ENCODE measurements at places on chromosomes 7 and 10. TPM values are rescaled to one million over a fixed set of nuclear protein-coding genes. Genes with fewer than 3 reads are reported as not detected.
A peak's percentile ranks its signal among the peaks of the same experiment; 100 is the strongest.

DNA sequence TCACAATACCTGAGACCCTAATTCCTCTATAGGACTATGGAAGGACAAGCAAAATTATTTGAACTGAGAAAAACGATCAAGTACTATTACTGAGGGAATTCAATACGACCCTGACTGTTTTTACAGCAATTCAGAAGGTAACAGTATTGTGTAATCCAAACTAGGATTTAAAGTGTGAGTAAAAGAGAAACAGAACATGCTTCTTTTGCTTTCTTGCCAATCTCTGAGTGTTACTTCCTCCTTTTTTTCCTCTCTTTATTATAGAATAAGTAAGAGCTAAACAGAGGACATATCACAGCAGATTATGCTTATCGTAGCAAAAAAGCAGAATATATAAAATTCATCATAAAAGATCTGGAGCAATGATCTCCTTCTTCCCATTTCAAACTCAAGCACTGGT lies 292.1 kb downstream of the THSD7A start:
- no peak for DNase-seq

DNA sequence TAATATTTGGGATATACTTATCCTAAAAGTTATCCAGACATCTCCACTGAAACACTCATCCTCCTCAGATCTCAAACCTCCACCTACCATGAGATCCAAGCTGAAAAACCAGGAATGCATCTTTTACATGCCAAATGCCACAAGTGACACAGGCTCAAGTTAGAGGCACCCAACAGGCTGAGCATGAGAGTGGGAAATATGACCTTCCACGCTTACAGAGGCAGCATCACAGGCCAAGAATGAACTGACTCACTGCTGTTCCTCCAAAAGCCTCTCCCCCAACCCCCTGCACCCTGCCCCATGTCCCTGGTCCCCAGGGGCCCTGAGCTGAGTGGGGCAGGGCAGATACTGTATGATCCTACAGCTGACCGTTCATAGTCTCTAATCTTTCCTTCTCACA lies 4.8 kb upstream of the MTPAP start:
- DNase-seq, result no peak

- DNase-seq, result peak; percentile 44
Measured at GRCh38 chr7:25777969-25778708, 373.9 kb upstream of the NFE2L3 start.

Gene UTF1
- not detected for polyA plus RNA-seq

- no peak for DNase-seq
Measured at GRCh38 chr7:140454657-140455015, 24.7 kb downstream of the MKRN1 start.

All from right renal pelvis (tissue), 4 donors.